Right ventricle myocardium superior (tissue), 1 donor: ENCODE measurements at places on chromosomes 3 and 15.

DNA sequence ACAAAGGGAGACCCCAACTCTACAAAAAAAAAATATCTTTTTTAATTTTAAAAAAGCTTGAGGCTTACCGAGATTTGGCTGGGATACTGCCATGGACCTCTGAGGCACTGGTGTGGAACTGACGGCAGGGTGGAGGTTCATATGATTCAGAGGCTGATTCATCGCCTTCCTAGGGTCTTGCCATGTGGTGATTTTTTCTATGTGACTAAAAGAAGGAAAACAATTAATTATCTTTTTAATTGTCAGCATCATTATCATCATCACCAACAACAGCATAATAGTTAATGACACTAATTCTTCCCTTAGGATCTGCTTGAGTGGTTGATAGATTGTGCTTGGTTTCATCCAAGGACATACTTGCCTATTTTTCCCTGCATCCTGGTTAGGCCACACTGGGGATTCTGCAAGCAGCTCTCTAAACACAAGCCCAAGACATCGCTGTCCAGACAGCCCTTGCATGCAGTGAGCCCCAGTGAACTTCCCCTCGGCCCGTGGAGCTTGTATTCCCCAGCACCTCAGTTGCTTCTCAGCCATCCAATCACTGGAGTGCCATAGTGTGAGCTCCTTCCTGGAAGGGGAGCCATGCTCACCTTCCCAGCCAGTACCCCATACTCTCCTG lies 84.9 kb downstream of the WWTR1 start:
- no peak for DNase-seq

DNA sequence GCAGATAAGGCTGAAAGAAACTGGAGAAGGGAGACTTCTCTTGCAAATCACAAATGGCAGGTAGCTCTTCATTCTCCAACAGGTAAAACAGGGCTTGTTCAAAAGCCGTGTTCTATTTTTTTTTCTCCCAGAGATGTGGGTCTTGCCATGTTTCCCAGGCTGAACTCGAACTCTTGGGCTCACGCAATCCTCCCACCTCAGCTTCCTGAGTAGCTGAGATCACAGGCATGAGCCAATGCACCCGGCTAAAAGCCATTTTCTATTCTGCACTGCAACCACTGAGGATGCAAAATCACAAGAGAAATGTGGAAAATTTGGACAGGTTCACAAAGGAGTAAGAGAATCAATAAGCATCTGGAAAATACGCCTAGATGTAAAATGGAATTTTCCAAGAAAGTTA lies 19.5 kb downstream of the EIF4E3 start:
- no peak for DNase-seq

DNA sequence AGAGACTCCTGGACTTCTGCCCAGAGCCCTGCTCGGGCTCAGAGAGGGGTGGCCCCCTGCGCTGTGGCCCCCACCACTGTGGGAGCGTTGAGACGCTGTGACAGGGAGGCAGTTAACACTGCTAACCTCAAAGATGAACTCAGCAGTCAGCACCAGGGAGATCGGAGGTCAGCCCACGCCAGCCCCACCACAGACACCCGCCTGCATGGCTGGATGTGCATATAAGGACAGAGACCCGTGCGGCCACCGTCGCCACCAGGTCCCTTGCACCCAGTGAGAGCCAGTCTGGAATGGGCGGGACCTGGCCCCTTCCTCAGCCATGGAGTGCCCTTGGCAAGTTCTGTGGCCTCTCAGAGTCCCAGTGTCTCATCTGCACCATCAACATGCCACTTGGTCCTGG lies 48.5 kb upstream of the FURIN start:
- DNase-seq: no peak

- DNase-seq: no peak
These were observed 9.7 kb upstream of the SLC28A2 start for GRCh38 chr15:45242289-45242688.

GRCh38 chr3:59251869-59252268 lies 202.0 kb upstream of the CFAP20DC start:
- no peak for DNase-seq

DNA sequence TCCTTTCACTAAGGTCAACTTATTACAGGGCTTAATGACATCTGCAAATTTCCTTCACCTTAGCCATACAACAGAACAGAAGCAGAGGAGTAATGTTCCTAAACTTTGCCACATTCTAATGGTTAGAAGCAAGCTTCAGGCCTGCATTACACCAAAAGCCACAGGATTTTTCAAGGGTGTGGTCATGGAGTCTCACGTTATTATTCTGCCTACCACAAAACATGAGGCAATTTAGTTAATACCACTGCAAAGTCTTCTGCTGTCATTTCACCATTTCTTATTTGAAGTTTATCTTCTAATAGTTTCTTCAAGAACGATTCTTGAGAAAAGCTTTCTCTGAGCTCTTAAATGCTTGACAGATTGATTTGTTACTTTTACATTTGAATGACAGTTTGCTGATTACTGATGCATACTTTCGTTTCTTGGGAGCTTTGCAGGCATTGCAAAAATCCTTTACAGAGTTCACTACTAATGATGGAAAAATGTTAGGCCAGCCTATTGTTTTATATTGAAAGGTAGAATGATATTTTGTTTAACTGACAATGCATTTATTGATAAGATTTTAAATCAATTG lies 1257.1 kb downstream of the NSUN3 start:
- DNase-seq: no peak

GRCh38 chr15:69591905-69592508 lies 139.4 kb downstream of the RPLP1 start:
- no peak for DNase-seq

GRCh38 chr15:73972984-73973682 lies 19.0 kb downstream of the STOML1 start:
- peak; percentile 90 for DNase-seq

DNA sequence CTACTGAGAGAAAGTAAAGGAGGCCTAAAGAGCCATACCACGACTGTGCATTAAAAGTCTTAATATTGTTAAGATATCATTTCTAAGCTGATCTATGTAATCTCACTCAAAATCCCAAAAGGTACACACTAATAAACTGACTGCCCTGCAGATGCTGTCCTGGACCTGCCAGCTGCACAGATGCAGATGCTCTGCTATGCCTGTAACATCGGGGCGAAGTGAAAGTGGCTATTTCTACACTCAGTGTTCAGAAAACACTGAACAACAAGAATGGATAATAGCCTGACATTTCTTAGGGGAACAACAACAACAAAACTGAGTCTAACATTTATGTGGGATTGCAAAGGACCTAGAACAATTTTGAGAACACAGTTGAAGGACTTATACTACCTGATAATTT lies 31.9 kb downstream of the RAD18 start:
- DNase-seq: no peak

DNA sequence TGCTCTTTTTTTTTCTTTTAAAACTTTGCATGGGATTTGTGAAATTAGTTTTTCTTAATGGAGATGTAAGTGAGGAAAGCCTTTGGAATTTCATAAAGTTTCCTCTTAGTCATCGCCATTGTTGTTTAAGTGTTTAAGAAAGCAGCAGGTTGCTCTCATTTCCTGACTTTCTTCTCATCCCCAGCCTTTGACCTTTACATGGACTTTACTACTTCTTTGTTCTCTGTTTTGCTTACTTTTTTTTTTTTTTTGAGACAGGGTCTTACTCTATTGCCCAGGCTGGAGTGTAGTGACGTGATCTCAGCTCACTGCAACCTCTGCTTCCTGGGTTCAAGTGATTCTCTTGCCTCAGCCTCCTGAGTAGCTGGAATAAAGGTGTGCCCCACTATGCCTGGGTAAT lies 38.6 kb downstream of the FBXL2 start:
- no peak for DNase-seq

- peak; percentile 66 for DNase-seq
These were observed 10.6 kb downstream of the ST6GAL1 start for GRCh38 chr3:186940967-186941366.

GRCh38 chr3:186464424-186465093 lies 79.6 kb downstream of the CRYGS start:
- DNase-seq: no peak

GRCh38 chr15:62758126-62758951 lies 284.2 kb upstream of the TPM1 start:
- DNase-seq: no peak

DNA sequence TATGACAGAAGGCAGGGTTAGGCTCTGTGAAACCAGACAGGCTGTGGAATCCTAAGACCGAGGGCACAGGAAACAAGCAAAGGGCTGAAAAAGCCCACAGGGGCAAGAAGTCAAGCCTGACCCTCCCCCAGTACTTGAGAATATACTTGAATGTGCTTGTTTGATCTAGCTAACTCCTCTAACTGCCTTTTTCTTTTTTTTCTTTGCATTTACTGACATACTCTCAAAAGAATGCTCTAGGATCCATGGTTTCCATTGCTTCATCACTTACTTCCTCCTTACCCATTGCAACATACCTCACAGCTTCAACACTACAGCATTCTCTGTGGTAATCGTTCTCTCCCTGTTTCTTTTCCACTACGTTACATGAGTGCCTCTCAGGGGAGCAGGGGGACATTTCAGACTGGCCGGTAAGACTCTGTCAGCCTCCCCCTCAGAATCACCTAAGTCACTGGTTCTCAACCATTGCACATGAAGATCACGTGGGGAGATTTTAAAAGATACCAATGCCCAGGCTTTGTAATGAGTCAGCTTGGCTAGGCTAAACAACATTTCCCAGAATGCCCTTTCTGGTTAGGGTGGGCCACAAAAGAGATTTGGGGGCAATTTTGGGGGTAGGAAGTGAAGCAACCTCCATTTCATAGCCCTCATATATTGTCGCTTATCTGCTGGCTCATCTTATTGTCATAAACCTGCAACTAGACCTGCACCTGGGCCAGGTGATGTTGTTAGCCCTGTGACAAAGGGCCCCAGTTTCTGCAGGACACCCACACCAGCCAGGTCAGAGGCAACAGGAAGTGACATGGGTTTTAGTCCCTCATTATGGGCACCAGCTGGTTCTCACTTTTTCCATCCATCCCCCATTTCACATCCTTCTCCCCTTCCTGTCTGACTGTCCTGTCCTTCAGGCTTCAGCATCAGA lies 24.6 kb upstream of the RSL24D1 start:
- peak; percentile 22 for DNase-seq

DNA sequence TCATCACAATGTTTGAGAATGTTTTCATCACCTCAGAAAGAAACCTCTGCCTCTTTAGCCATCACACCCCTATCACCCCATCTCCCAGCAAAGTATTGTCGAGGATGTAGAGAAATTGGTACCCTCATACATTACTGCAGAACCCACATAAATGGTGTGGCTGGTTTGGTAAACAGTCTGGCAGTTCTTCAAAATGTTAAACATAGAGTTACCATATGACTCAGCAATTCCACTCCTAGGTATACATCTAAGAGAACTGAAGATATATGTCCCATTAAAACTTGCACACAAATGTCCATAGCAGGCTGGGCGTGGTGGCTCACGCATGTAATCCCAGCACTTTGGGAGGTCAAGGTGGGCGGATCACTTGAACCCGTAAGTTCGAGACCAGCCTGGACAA lies 8.7 kb upstream of the ETFA start:
- no peak for DNase-seq

- no peak for DNase-seq
These were observed 492 bp upstream of the HIGD1A start for GRCh38 chr3:42804831-42805132.

- no peak for DNase-seq
These were observed 294.0 kb downstream of the RORA start for GRCh38 chr15:60935130-60935529.

GRCh38 chr15:93748710-93749109 lies 482.7 kb upstream of the MCTP2 start:
- no peak for DNase-seq
